ENCODE measurements at places on chromosomes 5 and 9.

- peak; percentile 50 for DNase-seq
Observed at GRCh38 chr5:154945695-154946301, 4.9 kb downstream of the MRPL22 start.

DNA sequence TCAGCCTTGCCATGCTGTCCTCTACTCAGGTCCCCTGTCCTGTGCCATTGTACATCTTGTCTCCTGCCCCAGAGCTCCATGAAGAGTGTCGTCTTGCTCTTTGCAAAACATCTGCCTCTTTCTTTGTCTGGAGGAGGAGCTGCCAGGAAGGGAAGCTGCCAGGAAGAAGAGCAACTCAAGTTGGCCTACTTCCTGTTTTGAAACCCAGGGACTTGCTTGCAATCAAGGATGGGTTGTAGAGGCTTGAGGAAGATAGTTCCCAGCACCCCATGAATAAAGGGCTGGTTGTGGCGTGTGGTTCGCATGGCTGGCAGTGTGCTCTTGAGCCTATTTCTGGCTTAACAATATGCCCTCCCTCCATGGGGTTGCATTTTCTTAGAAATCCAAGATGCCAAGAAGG lies 53.0 kb upstream of the CPEB4 start:
- no peak for DNase-seq

DNA sequence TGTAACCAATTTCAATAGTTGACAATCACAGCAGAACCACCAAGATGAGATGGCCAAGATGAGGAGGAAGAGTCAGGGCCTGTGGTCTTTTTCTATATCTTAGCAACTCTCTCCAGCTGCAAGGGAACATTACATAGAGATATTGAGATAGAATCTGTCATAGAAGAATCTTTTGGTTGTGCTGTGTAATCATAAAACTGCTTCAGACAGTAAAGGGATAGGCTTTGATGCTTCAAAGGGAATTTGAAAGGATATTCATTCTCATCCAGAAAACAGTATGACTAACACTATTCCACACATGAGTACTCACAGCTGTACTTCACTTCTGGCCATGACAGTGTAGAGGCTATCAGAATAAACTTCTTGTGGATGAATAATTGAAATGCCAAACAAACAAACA lies 145.9 kb downstream of the YIPF5 start:
- DNase-seq = no peak

DNA sequence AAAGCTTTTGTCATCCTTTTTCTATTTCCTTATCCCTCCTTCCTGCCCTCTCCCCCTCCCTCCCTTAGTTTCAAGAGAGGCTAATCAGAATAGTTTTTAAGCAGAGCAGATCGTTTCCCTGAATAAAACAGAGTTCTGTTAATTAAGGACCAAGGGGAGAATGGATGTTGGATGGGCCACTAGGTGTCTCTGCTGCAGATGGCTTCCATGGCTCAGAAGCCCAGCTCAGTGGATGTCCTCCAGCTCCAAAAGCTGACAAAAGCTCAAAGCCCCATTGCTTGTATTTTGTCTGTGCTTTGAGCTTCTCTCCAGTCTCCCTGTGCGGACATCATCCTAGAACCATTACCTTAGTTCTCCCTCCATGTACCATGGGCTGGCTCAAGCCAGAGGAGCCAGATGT lies 21.0 kb upstream of the NPR3 start:
- peak; percentile 22 for DNase-seq

DNA sequence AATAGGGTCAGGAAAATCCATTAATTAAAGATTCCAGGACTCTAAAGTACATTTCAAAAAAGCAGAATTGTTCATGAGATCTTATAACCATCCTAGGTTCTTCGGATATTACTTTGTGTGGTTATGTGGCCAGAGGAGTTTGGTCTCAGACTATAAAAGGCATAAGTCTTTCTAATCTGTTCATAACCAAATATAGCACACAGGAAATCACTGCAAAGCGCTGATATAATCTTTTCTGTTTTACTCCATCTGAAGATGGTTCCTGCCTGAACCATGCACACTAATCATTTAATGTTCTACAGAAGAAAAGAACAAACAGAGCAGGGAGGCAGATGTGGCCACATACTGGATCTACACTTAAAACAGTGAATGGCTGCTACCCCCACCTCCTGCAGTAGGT lies 182.8 kb downstream of the SEMA5A start:
- DNase-seq = no peak
